Stimulated activated CD8-positive, alpha-beta memory T cell treated with anti-CD3 and anti-CD28 coated beads, Interleukin-7, amount 100 ng/mL, for 24 hours (primary cell): ENCODE measurements at places on chromosomes 2 and 18.

DNA sequence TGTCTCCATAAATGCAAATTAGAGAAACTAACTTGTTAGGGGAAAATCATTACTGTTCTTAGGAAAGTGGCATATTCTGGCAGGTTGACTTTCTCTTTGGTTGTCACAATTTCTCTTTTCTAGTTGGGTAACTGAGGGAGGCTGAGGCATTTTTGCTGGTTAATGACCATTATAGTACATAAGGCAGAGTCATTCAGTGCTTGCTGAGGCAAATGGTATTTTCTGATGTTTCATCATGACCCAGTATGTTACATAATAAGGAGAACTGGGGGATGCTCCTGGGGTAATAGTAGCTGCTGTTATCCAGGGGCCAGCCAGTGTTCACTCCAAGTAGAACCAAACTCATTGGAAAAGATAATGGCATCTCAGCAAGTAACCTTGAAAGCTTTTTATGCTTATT, 62.3 kb downstream of the ITGA6 start:
- DNase-seq: no peak

DNA sequence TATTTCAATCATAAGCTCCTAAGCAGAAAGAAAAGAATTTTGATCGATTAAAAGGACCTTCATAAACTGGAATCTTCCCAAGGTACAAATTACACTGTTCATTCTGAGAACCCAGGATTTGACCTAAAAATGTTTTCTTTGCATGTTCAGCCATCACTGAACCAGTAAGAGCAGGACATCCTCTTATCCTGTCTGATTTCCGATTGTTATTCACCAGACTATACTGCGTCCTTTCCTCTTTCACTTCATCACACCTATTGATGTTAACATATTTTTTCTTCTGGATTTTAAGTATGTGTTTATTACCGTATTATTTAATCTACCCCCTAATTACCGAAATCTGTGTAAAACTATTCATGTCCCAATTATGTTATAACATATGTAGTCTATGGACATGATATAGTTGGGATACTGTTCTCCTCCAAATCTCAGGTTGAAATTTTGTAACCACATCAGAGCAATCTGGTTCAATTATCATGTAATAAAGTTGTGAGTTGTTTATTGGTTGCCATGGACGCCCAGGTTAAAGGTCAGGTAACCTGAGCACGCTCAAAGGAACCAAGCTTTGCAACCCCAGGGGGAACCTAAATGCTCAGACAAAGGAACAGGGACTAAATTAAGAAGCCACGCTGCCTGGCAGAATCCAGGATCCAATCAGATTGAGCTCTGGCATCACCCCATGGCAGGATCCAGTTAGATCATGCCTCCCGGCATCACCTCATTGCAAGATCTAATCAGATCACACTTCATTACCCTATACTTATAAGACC, 11.6 kb upstream of the TBC1D8 start:
- DNase-seq: no peak

DNA sequence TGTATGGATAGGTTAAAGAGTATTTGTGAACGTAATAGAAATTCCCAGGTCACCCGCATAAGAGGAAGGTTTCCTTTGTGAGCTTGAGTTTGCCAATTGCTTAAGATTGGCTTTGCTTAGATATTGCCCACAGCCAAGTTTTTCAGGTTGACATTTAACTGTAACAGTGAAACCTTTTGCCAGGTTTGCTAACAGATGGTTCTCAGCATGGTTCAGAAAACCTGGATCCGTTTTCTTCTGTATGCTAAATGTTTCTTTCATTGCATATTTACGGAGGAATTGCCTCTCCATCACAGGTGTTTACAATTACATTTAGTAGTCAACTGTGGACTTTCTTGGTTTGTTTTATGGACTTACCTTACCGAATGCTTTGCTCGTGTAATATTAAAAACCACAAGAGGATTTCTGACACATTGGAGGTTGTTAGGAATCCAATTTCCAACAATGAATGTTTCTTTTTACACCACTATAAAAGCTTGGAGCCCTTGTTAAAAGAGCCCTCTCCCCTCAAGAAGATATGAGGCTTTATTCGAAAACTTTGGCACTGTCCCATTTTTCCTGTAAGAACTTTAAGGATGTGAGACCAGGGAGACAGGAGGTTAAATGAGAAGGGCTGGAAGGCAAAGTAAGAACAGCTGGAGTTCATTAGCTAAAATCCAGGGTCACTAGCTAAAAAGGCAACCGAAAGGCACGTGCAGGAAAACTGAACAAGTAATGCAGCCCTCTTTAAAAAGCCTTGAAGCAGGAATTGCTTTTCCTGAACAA, 7.8 kb downstream of the CDK15 start:
- DNase-seq: no peak

GRCh38 chr2:241356871-241357260, 781 bp downstream of the FARP2 start:
- DNase-seq: no peak

- DNase-seq: no peak
Observed at GRCh38 chr18:3304832-3305231, 42.9 kb downstream of the MYL12B start.

- DNase-seq: no peak
Observed at GRCh38 chr2:160751021-160751420, 257.4 kb upstream of the RBMS1 start.

GRCh38 chr2:42192652-42193566, 23.8 kb downstream of the EML4 start:
- no peak for DNase-seq

DNA sequence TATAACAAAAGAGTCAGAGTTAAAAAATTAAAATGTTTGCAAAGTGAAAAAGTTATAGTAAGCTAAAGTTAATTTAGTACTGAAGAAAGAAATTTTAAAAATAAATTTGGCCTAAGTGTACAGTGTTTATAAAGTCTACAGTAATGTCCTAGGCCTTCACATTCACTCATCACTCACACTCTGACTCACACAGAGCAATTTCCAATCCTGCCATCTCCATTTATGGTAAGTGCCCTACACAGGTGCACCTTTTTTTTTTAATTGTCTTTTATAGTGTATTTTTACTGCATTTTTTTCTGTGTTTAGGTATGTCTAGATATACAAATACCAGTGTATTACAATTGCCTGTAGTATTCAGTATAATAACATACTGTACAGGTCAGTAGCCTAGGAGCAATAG, 562.9 kb downstream of the PIK3C3 start:
- no peak for DNase-seq

- DNase-seq: no peak
Observed at GRCh38 chr2:150619607-150620330, 132.3 kb upstream of the RND3 start.

DNA sequence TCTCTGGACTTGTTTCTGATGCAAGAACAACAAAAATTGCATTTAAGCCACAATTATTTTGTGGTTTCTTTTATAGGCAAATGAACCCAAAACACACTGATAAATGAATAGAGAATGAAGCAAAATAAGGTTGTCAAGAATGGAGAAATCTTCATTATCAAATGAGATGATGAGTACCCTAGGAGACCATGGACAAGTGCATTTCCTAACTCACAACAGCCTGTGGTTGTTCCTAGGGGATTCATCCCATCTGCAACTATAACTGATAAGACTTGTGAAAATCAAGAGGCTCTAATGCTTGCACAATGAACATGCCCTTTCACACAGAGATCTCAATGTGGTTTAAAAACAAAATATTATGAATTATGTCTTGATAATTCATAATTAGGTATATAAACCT, 159.9 kb downstream of the PDE1A start:
- no peak for DNase-seq

DNA sequence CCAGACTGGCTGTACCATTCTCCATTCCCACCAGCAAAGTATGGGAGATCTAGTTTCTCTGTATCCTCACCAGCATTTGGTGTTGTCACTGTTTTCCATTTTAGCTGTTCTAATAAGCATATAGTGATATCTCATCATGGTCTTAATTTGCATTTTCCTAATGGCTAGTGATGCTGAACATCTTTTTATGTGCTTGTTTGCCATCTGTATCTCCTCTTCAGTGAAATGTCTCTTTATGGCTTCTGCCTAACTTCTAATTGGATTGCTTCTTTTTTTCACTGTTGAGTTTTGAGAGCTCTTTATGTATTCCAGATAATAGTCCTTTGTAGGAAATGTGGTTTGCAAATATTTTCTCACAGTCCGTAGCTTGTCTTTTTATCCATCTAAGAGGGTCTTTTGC, 18.9 kb upstream of the BIN1 start:
- DNase-seq: no peak

DNA sequence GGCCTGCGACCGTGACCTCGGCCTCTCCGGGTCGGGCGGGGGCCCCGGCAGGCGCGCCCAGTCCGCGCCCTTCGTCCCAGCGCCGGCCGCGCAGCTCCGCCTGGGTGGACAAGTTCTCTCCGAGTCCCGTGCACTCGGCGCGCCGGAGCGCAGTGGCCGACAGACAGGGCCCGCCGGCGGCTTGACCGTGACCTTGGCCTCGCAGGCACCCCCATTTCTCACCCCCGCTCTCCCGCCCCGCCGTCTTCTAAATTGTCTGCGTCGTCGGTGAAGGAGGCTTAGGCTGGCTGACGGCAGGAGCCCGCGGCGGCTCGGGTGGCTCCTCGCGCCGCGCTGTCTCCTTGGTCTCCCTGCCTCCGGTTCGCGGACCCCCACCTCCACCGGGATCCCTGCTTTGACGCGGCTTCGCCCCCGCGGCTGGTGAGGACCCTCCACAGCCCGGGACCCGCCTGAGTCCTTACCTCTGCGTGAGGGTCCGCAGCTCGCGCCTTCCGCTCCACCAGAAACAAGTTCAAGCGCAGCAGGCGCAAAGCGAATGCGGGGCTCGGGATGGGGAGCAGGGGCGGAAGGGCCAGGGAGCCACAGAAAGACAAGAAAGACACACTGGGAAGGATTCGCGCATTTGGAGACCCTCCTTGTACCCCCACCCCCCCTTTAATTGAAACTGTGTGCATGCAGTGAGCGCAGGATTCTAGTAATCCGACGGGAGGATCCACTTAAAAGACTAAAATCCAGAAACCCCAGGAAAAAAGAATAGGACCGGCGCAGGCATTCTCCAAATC, 4.0 kb downstream of the PTGR3 start:
- no peak for DNase-seq

- no peak for DNase-seq
Observed at GRCh38 chr2:16628314-16628713, 37.3 kb downstream of the CYRIA start.

- DNase-seq: no peak
Observed at GRCh38 chr18:70127359-70127758, 78.1 kb downstream of the RTTN start.

DNA sequence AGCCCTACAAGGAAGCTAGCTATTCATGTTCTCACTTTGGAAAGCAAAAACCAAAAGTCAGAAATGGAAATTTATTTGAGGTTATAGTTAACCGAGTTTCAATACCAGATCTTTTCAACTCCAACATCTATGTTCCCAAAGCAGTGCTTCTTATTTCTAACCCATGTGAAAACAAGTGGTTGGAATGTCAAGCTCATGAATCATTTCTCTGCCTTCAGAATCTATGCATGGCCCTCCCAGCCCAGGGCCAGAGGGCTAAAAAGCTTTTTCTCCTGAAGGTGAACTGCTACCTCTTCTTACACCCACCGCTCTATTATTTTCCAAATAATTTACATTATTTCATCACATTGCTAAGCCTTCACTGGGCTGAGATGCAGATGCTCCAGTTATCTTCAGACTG, 158.4 kb downstream of the SP3 start:
- no peak for DNase-seq

- DNase-seq: no peak
Observed at GRCh38 chr18:79335833-79336360, 59.8 kb upstream of the NFATC1 start.

GRCh38 chr18:41969881-41970280, 14.8 kb downstream of the PIK3C3 start:
- no peak for DNase-seq

GRCh38 chr2:145041706-145042105, 521.8 kb upstream of the ZEB2 start:
- no peak for DNase-seq

DNA sequence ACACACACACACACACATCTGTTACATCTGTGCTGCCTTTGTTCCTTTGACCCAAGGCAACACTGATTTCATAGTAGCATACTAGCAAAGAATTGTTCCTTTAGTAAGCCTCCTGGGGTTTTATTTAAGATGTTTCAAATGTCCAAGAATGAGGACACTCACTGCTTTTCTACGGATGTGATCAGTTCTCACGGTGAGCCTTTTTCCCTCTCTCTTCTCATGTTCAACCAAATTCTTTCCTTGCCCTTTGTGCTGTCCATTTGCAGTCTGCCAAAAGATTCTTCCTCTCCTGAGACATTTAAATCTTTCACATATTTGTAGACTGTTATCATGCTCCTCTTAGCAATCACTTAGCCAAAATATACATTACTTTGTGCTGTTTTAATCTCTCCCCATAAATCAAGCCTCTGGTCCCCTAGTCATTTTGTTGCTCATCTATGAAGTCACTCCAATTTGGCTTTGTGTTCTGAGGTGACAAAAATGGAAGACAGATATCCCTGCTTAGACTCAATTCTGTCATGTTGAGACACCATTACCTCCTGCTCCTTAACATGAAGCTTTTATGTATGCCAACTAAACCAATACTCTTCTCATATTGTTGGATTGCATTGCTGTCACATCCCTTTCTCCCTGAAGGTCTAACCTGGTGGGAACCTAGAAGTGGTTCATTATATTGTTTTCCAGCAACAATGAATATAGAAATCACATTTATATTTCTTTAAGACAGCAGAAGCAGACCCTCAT, 1605.3 kb upstream of the ACVR2A start:
- no peak for DNase-seq

GRCh38 chr18:78676622-78677482, 302.8 kb upstream of the SALL3 start:
- DNase-seq: no peak

DNA sequence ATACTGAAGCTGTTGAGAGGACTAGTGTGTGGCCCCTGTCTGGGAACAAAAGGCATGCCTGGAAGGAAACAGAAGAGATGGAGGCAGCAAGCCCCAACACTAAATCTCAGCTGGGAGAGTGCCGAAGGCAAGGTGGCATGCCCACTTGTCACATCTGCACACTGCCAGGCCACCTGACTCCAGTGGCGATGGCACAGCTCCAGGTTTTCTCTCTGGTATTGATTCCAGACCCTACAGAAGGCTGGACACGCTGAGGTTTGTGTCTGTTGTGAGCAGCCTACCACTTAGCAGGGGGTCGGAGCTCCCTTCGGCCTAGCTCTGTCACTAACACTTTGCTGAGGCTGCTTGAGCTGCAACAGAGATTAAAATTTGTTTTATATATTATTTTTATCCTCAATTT, 307.3 kb downstream of the TDRD15 start:
- DNase-seq: no peak

DNA sequence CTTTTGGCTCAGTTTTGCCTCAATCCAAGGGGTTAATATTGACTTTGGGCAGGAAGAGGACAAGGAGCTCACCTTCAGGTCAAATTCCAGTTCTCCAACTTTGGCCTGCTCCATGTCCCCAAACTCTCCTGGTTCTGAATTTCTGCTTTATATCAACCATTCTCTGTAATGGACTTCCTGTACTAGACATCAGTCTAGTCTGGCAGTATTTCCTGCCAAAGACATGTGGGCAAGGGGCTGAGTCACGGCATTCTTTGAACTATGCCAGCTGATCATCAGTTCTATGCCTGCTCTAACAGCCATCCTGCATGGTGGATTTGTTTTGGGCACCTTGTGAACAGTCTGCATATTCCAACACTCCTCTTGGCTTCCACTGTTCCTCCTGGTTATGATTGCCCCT, 199.4 kb downstream of the ZEB2 start:
- DNase-seq: peak; percentile 26

- DNase-seq: no peak
Observed at GRCh38 chr2:140893685-140894084, 1237.1 kb downstream of the LRP1B start.

- DNase-seq: no peak
Observed at GRCh38 chr2:233463586-233463985, 103.0 kb downstream of the USP40 start.
